ENCODE measurements at places on chromosomes 12 and 14.
A peak's percentile ranks its signal among the peaks of the same experiment; 100 is the strongest.

DNA sequence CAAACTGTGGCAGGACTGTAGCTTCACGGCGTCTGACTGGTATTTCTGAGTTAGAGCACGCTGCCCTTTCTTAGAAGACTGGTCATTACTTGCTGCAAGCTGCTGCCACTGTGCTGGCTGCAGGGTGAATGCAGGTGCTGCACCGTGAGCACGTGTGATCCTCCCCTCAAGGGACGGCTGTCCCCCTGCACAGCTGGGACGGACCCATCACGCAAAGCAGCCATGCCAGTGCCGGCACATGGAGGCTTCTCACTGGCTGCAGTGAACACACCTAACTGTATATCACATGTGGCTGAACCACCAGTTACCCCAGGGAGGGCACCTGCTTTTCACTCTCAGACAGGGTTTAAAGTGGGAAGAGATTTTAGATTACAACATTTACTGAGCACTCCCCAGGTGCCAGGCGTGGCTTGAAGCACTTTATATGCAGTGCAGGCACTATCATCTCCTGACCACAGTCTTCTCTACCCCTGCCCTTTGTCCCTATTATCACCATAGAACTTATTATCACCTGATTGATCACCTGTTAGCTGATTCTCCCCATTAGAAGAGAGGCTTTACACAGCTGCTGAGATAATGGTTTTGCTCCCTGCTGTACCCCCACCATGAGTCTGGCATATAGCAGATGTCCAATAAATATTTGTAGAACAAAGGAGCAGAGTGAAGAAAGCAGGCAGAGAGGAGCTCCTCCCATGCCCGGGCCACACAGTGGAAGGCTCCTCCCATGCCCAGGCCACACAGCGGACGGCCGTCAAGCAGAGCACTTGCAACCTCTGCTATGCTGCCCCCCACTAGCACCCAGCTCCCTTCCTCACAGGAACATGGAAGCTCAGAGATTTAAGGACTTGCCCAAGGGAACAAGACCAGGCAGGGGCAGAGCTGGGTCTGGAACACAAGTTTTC lies 25.9 kb downstream of the SLC25A47 start:
- no peak for DNase-seq

DNA sequence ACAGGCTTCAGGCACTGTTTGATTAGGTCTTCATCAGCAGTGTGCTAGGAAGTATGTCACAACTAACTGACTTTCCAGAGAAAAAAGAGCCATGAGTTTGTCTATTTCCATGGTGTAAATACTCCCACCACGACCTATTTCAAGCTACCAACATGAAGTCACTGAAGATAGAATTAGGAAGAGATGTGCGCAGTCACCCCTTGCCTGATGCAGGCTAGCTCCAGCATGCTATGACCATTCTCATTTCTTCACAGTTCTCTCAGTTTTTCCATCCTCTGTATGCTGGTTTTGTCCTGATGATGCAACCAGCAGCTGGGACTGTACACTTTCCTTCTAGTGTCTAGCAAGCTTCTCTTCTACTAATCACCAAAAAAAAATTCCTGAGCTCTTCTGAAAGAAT lies 191.6 kb upstream of the NUDT4 start:
- no peak for DNase-seq

DNA sequence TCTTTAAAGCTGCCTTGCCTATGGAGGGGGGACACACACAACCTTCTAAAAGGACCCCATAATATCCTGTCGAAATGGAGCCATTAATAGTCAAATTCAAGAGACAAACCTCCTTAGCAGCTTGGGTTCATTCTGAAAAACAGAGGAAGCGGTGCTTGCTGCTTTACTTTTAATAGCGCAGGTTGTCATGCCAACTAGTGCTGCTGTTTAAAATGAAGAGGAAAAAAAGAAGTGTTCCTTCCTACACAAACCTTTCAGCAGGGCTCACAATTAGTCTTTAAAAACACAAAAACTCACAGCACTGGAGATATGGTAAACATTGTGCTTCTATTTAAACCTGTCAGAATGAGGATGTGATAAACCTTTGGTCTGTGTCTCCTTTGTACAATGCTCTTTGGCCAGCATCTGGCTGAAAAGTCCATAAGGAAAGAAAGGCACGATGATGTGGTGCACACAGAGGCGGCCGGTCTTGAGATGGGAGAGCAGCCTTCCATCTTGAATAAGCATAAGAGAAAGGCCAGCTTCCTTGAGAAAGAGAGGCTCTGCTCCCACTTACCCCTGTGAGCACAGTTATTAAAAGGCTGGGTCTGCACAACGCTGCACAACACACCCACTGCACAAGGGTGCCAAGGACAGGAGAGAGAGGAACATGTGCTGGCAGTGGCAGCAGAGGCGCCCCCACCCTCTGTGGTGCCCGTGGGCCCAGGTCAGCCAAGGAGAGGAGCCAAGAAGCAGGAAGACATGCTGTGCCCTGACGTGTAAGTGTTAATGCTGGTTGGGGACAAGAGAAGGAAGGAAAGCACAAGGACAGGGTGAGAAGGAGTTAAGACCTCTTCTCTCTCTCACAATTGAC lies 144.6 kb downstream of the TTC7B start:
- DNase-seq, result no peak

DNA sequence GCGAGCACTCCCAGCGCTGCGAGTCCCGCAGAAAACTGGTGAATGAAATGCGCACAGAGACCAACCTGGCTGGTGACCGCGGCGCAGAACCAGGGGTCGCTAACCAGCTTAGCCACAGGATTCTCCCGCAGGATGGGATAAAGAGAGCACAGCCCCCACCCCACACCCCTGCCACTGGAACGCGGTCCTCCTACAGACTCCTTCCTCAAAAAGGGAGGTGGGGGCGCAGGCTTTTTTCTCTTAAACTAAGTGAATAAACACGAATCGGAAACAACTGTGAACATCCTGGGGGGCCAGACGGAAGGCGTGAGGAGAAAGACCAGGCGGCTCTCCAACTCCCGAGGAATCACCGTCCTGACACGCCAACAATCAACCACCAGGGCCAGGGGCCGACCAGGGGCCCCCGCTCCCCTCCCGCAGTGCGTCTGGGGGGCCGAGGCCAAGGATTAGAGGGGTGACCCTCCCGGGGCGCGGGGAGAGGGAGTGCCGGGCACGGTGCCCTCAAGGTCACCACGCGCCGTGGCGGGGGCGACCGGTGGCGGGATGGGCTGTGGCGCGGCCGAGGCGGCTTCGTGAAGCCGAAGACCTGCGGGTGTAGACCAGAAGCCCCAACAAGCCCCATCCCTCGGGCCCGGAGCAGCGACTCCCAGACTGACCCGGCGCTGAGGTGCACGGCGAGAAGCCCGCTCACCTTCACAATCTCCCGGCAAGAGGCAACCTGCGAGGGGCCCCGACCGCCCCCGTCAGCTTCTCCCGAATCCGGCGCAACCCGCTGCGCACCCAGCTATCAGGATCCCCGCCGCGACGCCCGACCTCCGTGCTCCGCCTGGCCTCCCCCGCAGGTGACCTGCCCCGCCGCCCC lies 704 bp downstream of the ATP2B1 start:
- peak; percentile 47 for DNase-seq

- DNase-seq, result peak; percentile 32
Observed at GRCh38 chr12:4763549-4763948, 43.3 kb downstream of the GALNT8 start.

Measured in myocyte (in vitro differentiated cells).